Esophagus squamous epithelium (tissue), 5 donors: ENCODE measurements at places on chromosomes 13 and 19. TPM values are rescaled to one million over a fixed set of nuclear protein-coding genes. Genes with fewer than 3 reads are reported as not detected.

The LGI4 gene
- total RNA-seq: 8.2 TPM

The SLC6A16 gene
- total RNA-seq: 0.56 TPM

The TBXA2R gene
- 1.3 TPM for total RNA-seq

The CPAMD8 gene
- total RNA-seq: 8.2 TPM

The N4BP2L1 gene
- 4.2 TPM for total RNA-seq

The ZNF444 gene
- 10.6 TPM for total RNA-seq

GRCh38 chr19:8355631-8356402 is 8.1 kb upstream of the ANGPTL4 start:
- H3K27me3 ChIP-seq: no peaks in the 10 kb centered on the region

GRCh38 chr19:1122972-1123363 is 19.2 kb downstream of the GPX4 start:
- peaks cover 17% of the 10 kb centered on the region for H3K4me1 ChIP-seq
- peaks cover 83% of the 10 kb centered on the region for H3K36me3 ChIP-seq
- H3K27me3 ChIP-seq: no peaks in the 10 kb centered on the region
- H3K27ac ChIP-seq: peak overlapping the region; percentile 36
- no peak overlapping the region for H3K4me3 ChIP-seq

DNA sequence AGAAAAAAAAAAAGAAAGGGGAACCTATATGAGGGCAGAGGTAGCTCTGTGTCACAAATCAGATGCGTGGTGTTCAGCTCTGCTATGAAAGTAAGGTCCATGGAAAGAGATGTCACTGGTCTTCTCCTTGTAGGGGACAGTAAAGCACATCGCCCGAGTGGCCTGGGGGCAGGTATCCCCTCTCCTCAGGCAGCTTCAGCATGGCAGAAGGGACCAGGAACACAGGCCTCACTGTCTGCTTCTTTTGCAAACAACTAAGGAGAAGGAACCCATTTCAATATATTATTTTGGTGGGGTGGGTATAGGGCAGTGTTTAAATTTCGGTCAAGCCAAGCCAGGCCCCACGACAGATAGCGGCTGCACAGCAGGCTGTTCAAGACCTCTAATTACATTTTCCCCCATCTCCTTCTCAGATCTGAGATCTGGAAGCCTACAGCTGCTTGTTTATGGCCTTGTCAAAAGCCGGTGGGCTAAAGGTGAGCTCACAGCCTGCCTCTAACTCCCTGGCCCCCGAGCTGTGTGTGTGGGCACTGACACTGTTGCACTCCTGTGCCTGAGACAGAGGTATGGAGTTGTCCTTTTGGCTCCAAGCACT is 72.8 kb downstream of the HSPH1 start:
- no peaks in the 10 kb centered on the region for H3K4me1 ChIP-seq
- H3K36me3 ChIP-seq: no peaks in the 10 kb centered on the region
- no peak overlapping the region for H3K4me3 ChIP-seq
- no peak for DNase-seq

DNA sequence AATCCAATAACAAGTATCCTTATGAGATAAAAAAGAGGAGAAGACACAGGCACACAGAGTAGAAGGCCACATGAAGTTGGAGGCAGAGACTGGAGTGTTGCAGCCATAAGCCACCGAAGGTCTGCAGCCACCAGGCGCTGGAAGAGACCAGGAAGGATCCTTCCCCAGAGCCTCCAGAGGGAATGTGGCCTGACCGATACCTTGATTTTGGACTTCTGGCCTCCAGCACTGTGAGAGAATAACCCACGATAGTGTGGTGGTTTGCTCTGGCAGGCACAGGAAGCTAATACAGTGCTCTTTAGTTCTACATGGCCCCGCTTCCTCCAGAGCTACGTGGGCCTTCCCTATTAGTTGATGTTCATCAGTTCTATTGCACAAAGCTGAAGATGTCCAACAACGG is 15.3 kb upstream of the SULT2A1 start:
- H3K4me1 ChIP-seq: no peaks in the 10 kb centered on the region
- DNase-seq: no peak
- H3K27ac ChIP-seq: no peak overlapping the region
- H3K4me3 ChIP-seq: no peak overlapping the region
- no peaks in the 10 kb centered on the region for H3K36me3 ChIP-seq
- H3K27me3 ChIP-seq: no peaks in the 10 kb centered on the region

DNA sequence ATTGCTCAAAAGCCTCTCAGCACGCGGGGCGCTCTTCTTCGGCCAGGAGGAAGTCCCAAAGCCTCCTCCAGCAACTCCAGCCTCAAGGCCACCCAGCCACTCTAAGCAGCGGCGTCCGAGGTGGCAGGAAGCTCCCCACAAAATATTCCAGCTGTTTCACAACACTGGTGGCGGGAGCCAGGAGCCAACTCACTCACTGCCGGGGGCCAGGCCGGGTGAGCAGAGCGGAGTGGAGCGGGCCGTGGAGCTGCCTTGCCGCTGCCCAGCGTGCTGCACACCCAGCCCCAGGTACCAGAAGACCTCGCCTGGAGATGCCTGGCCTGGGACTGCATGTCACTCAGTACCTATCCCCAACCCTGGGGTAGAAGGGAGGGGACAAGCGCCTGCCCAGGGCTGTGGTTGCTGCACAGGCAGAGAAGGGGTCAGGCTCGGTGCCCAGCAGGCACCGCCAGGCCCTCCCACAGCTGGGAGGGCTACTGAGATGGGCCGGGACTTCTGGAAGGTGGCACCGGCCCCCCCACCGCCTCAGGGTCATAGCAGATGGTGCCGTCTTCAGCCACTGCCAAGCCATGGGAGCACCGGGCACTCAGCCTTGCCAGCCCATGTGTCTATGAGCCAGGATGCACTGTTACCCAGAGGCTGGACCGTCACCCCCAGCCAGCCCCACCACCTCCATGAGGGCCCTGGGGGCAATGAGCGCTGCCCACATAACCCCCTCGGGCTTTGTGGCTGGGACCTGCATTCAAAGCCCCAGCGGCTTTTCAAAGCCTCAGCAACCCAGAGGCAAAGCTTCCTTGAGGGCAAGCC is 59.2 kb downstream of the MLLT1 start:
- H3K36me3 ChIP-seq: peaks cover 6% of the 10 kb centered on the region
- no peak overlapping the region for H3K4me3 ChIP-seq
- no peak for DNase-seq

DNA sequence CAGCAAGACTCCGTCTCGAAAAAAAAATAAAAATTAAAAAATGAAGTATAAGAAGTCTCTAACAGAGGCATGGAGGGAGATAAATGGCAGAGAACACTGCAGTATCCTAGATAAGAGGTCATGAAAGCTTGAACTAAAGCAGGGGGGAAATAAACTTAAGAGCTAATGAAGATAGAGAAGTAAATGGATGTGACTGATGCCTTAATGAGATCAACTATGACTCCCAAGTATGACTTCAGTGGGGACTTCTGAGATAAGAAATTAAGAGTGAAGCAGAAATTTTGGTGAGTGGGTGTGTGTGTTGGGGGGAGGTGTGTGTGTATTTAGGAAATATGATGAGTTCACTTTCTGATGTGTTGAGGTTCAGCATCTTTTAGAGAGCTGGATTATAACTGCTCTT is 55.1 kb downstream of the DIAPH3 start:
- no peak overlapping the region for H3K27ac ChIP-seq
- no peaks in the 10 kb centered on the region for H3K36me3 ChIP-seq
- H3K27me3 ChIP-seq: no peaks in the 10 kb centered on the region
- H3K4me3 ChIP-seq: no peak overlapping the region
- no peak for DNase-seq

GRCh38 chr13:43242040-43242439 is 218.7 kb downstream of the DNAJC15 start:
- H3K4me3 ChIP-seq: no peak overlapping the region
- DNase-seq: no peak
- no peaks in the 10 kb centered on the region for H3K36me3 ChIP-seq

DNA sequence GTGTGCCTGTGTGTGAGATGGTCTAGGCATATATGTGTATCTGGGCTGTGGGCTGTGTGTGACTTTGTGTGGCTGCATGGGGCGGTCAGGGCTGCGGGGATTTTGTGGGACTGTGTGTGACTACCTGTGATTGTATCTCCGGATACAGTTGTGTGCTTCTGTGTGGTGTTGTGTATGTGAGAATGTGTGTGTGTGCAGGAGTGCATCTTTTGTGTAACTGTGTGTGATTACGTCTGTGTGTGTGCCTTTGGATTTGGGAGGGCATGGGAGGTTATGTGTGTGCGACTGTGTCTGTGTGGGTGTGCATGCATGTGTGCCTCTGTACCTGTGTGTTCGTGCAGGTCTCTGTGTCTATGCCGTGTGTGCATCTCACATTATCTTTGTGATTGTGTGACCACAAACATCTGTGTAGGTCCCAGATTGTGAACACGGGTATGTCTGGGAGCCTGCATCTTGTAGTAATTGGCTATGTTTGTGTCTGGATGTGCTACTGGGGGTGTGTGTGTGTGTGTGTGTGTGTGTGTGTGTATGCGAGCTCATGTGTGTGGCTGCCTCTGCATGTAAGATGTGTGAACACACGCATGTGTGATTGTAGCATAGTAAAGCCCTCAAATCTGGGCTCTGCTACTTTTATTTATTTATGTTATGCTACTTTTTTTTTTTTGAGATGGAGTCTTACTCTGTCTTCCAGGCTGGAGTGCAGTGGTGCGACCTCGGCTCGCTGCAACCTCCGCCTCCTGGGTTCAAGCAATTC is 7.6 kb downstream of the EHD2 start:
- no peak for DNase-seq
- peak overlapping the region; percentile 88 for H3K27ac ChIP-seq
- peaks cover 98% of the 10 kb centered on the region for H3K4me1 ChIP-seq
- H3K4me3 ChIP-seq: no peak overlapping the region

GRCh38 chr19:47603706-47604565 is 5.0 kb upstream of the BICRA start:
- DNase-seq: no peak
- H3K4me1 ChIP-seq: peaks cover 47% of the 10 kb centered on the region
- H3K27me3 ChIP-seq: no peaks in the 10 kb centered on the region
- no peaks in the 10 kb centered on the region for H3K36me3 ChIP-seq
- H3K27ac ChIP-seq: no peak overlapping the region

DNA sequence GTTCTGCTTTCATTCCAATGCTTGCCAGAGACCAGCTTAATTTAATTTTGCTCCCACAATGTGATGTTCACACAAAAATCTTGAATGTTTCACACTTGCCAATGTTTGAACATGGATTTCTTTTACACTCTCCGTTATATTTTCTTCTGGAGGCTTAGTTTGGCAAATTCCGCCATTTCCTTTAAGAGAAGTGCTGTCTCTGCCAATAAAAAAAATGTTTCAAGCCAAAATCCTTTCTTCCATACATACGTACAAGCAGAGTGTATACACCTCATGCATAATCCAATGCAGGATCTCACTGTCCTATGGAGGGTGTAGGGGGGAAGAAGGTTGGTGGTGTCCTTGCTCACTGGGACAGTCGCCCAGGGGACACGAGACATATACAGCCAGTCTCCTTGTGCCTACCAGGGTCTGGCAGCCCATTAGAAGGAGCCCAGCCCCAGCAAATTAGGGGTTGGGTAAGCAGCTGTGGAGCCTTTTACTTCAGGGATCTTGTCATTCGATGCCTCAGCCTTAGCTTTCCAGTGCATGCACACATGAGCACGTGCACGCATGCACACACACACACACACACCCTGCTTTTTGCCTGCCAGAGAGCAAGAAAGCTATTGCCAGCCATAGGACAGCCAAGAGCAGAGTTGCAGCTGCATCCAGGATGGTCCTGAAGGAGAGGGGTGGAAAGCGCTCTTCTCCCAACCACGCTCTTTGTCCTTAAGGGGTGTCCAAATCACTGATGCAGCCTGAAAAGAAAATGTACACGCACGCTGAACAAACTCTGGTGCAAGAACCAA is 208.3 kb downstream of the FOXO1 start:
- H3K4me1 ChIP-seq: peaks cover 7% of the 10 kb centered on the region
- no peaks in the 10 kb centered on the region for H3K36me3 ChIP-seq
- H3K4me3 ChIP-seq: no peak overlapping the region
- no peaks in the 10 kb centered on the region for H3K27me3 ChIP-seq
- H3K27ac ChIP-seq: no peak overlapping the region

DNA sequence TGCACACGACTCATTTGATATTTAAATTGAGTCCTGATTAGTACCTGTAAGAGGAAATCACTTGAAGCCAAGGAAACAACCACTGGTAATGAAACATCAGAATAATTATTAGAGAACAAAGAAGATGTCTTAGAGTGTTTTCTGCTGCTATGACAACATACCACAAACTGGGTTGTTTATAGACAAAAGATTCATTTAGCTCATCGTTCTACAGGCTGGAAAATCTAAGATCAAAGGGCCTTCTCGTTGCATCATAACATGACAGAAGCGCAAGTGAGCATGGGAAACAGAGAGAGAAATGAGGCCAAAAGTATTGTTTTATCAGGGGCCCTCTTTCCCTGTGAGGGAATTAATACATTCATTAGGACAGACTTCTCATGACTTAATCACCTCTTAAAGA is 1024.0 kb upstream of the PCDH9 start:
- DNase-seq: no peak
- H3K4me3 ChIP-seq: no peak overlapping the region

DNA sequence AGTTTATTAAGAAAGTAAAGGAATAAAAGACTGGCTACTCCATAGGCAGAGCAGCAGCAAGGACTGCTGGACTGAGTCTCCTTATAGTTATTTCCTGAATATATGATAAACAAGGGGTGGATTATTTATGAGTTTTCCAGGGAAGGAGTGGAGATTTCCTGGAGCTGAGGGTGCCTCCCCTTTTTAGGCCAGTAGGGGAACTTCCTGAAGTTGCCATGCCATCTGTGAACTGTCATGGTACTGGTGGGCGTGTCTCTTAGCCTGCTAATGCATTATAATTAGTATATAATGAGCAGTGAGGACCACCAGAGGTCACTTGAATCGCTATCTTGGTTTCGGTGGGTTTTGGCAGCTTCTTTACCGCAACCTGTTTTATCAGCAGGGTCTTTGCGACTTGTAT is 13.5 kb downstream of the ZSCAN5A start:
- peak overlapping the region; percentile 42 for H3K27ac ChIP-seq
- DNase-seq: no peak
- no peak overlapping the region for H3K4me3 ChIP-seq
- H3K4me1 ChIP-seq: no peaks in the 10 kb centered on the region
- peaks cover 36% of the 10 kb centered on the region for H3K36me3 ChIP-seq

DNA sequence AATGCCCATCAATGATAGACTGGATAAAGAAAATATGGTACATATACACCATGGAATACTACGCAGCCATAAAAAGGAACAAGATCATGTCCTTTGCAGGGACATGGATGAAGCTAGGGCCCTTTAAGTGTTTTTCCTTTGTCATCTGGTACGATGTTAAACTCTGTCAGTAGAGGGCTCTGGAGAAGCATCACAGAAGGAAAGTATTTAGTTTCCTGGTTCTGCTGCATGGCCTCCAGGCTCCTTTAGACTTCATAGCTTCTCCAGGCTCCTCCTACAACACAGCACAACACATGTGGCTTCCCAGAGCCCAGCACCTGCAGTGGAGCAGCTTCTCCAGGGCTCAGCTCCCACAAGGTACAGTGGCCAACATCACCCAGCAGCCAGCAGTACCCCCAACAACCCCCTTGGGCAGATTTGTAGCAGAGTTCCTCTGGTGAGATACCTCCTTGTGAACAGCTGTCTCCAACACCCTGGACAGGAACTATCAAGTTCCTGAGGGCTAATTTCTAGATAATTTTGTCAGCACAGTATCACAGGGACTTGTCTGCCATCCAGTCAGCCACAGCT is 63.4 kb downstream of the KCTD12 start:
- no peaks in the 10 kb centered on the region for H3K4me1 ChIP-seq
- H3K27ac ChIP-seq: no peak overlapping the region
- H3K4me3 ChIP-seq: no peak overlapping the region
- H3K27me3 ChIP-seq: no peaks in the 10 kb centered on the region
- no peaks in the 10 kb centered on the region for H3K36me3 ChIP-seq
- no peak for DNase-seq
